ENCODE measurements at places on chromosomes 11 and 22.
A peak's percentile ranks its signal among the peaks of the same experiment; 100 is the strongest.

GRCh38 chr11:18706330-18707243, 8.0 kb downstream of the TMEM86A start:
- peak; percentile 25 for DNase-seq

GRCh38 chr11:827146-827896, 398 bp upstream of the CRACR2B start:
- DNase-seq: no peak

- no peak for DNase-seq
Measured at GRCh38 chr11:17369094-17369493, 17.5 kb downstream of the NCR3LG1 start.

DNA sequence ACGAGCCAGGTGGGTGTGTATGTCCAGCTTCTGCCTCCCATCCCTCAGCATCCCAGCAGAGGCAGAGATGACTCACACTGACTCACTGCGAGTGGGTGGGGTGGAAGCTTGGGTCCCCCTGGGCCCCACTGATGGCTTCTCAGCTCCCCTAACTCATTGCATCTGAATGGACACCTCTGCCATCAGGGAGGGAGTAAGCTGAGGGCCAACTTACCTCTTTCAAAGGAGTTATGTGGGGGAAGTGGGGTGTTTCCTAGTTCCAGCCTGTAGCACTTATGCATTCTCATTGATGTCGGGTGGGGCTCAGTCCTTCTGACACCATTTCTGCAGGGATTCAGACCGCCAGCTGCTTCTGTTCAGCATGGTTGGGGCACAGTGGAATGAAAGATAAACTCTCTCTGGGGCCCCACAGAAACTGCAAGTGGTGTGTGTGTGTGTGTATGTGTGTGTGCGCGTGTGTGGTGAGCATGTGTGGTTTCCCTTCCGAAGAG, 1425.8 kb downstream of the TBC1D22A start:
- no peak for DNase-seq

DNA sequence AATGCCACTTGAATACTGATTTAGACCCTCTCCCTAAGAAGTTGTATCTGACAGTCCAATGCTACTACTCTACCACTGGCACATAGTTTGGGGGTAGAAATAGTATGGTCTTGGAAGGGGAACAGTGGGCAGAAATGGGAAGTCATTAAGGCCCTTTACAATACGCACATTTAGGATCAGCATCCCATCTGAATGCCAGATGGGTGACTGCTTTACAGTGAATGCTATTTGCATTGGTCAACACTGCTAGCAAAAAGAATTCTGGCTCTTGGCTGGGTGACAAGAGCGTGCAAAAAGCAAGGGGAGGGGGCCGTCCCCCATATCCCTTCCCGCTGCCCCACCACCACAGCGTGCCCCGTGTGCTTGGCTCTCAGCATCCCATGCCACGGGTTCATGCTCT, 104.7 kb upstream of the BID start:
- DNase-seq: no peak

DNA sequence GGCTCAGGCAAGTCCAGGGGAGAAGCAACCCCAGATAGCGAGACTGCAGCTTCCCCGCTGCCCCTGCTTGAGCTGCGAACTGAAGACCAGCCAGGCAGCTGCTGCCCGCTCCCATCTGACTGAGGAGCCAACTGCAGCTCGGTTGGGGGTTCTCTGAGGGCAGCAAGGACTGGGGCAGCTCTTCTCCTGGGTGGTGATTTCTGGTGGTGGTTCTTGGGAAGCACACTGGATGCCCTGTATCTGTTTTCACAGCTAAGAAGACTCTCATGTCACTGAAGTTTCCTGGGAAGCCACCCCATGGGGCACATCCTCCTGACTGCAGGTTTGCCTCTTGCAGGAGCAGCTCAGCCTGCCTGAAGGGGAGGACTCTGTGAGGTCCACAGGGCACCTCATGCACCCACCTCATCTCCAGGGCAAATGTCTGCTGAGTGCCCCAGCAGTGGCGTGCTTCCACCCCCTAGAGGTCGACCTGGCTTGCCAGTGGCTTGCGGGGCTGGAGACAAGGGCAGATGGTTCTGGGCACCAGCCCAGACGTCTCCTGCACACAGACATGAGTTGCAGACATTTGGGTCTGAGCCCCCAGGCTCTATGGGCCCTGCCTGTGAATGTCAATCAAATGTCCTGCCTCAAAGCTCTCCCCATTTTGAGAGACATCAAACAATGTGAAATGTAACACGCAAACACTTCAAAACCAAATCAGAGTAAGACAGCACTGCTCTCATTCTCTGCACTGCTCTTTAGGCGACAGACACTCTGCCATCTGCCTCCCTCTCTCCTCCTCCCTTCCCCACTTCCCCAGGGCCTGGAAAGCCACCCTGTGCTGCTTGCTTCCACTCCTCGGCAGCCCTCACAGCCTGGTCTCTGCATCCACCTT, 800.9 kb downstream of the BRD1 start:
- DNase-seq: no peak

GRCh38 chr11:60377401-60378136, 763 bp upstream of the MS4A7 start:
- DNase-seq: no peak

DNA sequence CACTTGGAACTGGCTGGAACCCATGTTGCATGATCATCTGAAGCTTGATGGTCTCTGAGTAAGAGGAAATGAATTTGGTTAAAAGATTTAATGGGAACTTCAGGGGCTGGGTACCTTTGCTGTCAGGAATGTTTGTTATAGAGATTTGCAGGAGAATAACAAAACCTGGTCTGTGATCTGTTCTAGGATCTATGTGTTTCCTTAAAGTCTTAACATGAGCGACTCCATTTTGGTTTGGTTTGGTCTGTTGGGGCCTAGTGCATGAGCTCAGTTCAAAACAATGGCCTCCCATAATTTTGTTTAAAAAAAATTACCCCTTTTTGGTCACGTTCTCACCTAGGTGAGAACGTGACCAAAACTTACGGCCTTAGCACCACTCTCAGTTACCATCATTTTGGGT, 28.1 kb downstream of the TSKU start:
- no peak for DNase-seq

Measured in ELR (cell line).